KG1 (cell line): ENCODE measurements at places on chromosomes 5 and 9.

DNA sequence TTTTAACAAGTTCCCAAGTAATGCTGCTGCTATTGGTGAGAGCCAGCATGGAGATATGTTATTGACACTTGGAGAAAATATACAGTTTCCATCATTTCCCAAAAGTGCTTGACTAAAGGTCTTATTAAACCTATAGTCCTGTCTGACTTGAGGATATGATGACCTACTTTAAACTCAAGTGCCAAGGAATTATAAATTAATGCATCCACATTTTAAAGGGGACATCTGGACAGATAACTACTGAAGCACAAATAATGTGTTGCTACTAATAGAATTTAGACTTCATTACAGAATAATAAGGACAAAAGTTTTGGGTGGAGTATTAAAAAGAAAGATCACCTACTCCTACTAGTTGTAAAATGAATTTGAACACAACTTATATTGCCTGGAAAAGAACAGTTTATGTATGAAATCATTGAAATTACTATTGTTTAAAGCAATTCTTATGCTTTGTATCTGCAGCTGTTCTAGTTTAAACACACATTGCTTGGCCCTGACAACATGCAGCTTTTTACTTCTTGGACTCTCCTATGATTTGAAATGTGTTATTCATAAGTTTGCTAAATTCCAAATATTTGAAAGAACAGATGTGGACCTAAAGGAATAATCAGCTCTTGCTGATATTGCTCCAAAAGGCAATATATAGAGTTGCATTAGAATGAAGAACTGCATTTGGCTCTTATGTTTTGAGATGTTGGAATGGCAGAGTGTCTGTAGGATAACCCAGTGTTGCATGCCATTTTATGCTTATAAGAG is 73.4 kb downstream of the SGCD start:
- no peak for DNase-seq

DNA sequence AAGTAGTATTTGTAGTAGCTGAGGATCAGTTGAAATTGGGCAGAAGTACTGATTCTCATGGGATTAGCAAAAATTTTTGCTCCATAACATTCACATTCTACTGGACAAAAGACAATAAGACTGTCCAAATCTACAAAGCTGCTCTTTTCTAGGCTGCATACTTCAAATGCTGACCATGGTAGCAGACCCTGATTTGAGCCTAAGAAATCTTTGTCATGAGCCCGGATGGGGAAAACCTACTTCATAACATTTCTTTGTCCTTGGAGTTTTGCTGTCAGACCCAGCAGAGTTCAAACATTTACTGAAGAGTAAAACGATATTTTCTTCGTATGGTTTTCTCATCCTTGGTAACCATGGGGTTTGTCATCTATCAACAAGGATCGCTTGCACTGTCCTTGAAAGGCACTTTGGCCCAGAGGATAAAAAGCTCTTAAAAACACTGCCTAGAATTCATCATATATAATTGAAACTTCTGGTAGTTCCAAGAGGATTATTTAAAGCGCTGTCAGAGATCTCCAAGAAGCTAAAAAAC is 216.9 kb downstream of the CAVIN4 start:
- DNase-seq: no peak

DNA sequence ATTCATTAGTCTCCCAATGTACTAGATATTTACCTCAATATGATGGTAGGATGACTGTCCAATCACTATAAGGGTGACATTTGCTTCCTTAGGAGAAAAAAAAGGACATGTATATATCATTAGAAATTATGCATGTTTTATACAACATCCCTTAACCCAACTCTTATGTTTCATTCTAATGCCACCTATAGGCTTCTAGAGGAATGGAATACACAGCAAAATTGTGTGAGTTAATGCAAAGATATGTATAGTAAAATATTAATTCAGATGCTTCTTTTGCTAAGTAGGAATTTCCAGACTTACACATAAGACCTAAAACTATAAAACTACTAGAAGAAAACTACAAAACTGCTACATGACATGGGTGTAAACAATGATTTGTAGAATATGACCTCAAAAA is 3.5 kb downstream of the PRXL2C start:
- DNase-seq: peak; percentile 15

- no peak for DNase-seq
These were observed 21.5 kb downstream of the SNCAIP start for GRCh38 chr5:122333564-122333963.

DNA sequence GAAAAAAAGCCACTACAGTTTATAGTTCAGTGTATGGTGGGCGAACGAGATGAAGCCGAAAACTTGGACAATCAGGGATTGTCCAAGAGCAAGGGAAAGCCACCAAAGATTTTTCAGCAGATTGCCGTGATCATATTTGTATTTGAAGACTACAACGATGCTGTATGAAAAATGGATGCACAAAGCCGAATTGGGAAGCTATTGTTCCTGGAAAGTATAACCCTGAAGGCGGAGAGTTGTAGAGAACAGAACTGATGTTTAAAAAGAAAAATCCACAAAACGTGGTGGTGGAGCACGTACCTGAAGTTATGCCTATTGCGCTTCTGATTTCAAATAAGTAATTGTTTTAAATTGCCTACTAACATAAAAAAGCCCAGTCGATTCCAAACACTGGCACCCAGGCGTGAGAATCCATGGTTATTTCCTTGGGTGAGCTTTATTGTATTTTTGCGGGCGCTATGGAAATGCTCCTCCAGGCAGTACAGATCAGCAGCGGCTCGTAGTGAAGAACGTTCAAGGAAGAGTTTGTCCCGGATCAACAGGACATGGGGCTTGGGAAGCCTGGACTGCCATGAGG is 772 bp upstream of the TARS1 start:
- no peak for DNase-seq

DNA sequence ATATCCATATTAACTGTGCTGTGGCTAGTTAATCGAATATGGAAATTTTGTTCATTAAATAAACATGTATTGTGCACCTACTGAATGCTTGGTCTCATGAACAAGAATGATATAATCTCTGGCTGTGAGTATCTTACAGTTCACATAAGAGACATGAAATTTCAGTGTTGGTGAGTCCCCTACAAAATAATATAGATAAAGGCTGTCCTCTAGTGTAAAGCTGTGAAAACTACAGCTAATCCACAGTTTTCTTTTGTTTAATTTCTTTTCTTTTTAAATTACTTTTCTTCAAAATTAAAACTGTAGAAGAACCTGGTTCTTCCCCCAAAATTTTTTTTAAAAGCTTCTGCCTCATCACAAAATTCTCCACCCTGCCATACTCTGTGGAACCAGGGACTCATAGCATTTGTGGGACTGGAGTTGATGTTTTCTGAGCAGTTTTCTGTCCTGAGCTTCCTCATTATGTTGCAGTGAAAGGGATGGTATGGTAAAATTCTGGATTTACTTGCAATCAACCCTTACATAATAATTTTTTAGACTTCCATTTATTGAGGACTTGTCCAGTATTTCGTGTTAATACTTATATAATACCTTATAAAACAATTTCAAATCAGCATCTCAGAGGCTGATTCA is 135.0 kb downstream of the STK32A start:
- no peak for DNase-seq

GRCh38 chr9:88992556-88992955 is 1.3 kb downstream of the S1PR3 start:
- no peak for DNase-seq

DNA sequence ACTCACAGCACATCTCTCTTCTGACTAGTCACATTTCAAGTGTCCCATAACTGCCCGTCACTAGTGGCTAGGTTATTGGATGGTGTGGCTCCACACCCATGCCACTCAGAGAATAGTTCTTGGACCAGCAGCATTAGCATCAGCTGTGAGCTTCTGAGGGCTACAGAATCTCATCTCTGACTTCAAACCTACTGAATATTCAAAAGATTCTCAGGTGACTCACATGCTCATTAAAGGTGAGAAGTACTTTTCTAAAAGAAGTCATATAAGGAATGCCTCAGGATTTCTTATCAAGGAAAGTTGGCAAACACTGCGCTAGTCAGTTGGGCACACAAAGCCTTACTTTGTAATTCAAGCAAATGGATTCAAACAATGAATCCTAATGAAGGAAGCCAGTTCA is 305.0 kb upstream of the CDH12 start:
- DNase-seq: no peak

- no peak for DNase-seq
These were observed 159.2 kb upstream of the C9orf72 start for GRCh38 chr9:27732494-27732893.

- no peak for DNase-seq
These were observed 18.9 kb downstream of the MUSK start for GRCh38 chr9:110687497-110687896.

DNA sequence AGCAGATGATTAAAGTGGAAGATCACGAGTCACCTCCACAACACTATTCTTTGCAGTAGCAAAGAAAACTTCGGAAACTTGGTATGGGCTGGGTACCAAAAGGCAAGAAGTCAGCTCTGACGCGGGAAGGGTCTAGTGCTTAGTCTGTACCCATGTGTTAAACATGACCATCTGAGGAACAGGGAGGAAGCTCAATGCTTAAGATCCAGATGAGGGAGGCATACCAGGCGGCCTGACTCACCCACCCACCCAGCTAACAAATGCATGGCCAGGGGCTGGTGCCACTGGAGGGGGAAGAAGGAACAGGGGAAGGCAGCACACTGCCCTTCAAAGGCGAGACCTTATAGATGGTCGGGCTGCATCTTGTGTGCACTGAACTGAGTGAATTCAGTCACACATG is 41.8 kb downstream of the CAMSAP1 start:
- no peak for DNase-seq
